GM04503 (cell line): ENCODE measurements at places on chromosomes 3 and 15.

- no peak for DNase-seq
These were observed 4.9 kb downstream of the HAUS2 start for GRCh38 chr15:42553554-42553953.

- no peak for DNase-seq
These were observed 236.8 kb downstream of the TUSC7 start for GRCh38 chr3:116946376-116946775.

DNA sequence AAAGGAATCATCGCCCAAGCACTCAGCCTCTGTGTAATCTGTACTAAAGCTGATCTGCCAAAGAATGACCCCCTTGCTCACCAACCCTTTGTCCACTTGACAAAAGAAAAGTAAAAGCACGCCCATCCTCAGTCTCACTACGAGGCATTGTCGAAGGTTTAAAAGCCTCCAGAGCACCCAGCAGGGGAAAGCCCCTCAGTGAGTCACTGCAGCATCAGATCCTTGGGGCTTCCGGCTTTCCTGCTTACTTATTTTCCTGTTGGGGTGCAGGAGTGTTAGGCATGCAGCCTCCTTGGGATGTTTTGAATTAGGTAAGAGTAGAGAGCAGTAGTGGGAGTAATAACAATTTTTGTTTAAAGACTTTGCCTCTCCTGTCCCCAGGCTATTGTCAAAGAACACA, 216.1 kb downstream of the MTHFS start:
- peak; percentile 32 for DNase-seq

DNA sequence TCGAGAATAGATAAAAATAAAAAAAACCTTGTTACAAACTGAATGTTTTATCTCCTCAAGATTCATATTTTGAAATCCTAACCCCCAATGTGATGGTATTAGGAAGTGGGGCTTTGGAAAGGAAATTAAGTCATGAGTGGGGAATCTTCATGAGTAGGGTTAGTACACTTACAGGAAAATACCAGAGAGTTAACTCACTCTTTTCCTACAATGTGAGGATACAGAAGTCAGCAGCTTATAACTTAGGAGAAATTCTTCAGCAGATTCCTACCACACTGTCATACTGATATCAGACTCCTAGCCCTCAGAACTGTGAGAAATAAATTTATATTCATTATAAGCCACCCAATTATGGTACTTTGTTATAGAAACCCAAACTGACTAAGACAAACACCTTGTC, 453.1 kb downstream of the GBE1 start:
- DNase-seq, result no peak

- no peak for DNase-seq
These were observed 41.4 kb downstream of the SNAPC5 start for GRCh38 chr15:66456211-66456610.
